CD4-positive, alpha-beta T cell treated with Interleukin-6 for 4 hours (primary cell): ENCODE measurements at places on chromosomes 11 and 22.
A peak's percentile ranks its signal among the peaks of the same experiment; 100 is the strongest.

DNA sequence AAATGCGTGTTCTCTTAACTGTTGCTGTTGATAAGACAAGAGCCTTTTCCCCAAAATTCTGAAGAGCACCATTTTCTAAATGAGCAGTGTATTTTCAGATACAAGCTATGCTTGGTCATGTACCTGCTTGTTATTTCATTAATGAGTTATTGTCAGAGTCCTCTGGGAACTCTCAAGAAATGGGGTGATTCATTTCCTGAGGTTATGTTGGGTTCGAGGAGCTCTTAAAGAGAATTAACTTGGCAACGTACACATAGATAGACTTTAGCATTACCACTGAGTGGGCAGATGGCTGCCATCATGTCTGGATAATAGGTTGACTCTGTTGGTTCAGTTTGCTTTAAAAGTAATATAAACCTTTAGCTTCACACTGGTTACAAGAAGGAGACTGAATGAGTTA is 87.9 kb upstream of the SORL1-AS1 start:
- DNase-seq: no peak

- no peak for DNase-seq
Observed at GRCh38 chr11:106957030-106957482, 61.2 kb downstream of the GUCY1A2 start.

DNA sequence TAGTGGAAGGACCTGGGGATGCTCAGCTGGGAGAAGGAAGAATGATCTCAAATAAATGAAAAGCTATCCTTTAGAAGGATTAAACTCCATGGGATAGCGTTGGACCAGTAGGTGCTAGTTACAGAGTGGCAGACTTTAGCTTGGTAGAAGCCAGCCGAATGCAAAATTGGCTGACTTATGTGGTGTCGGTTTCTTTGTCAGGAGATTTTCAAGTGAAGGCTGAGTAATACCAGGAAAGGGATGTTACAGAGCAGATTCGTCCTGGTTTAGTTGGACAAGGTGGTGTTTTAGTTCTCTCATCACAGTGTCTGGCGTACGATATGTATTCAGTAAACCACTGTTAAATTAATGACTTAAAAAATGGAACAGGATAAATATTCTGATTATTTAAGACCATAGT is 26.0 kb downstream of the FDX1 start:
- DNase-seq: no peak

GRCh38 chr11:46498968-46499367 is 94.9 kb downstream of the AMBRA1 start:
- DNase-seq: no peak

- DNase-seq: no peak
Observed at GRCh38 chr11:25981998-25982397, 349.9 kb upstream of the ANO3 start.

DNA sequence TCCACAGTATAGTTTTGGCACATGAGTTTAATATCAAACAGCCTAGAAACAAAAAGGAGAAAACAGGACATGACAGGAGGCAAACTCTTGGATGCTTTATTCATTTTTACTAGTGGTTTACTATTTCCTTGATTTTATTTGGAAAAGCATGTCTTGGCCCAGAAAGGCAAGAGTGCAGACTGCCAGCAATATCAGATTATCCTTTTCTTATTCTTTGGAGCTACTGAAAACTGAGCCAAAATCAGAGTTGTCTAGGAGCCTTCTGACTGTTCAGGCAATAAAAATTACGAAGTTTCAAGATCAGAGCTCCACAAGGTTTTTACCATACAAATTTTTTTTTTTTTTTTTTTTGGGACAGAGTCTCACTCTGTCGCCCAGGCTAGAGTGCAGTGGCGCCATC is 16.0 kb downstream of the CELF1 start:
- no peak for DNase-seq

DNA sequence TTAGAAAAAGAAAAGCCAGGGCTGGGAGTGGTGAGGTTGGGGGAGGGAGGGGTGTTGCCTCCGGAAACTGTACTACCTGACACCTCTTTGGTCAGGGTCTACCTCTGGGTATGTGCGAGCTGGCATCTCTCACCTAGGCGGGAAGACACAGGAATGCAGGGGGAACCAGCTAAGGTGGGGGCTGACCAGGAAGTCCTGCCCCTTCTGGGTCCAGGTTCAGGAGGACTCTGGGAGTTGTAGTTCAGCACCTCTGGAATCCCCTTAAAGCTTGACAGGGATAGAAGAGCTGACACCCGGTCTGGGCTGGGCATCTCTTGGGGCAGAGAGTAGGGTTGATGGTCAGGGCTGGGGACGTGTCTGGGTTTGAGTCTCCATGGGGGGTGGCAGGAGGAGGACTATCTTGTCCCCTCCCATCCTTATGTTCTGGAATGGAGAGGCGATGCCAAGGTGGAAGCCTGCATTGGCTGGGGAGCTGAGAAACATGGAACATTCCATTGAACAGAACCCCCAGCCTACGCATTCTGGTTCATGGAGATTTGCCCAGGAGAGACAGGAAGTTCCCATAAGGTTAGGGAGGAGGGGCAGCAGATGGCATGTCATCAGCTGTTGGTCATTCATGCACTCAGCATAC is 2.1 kb upstream of the KIAA1671 start:
- no peak for DNase-seq

DNA sequence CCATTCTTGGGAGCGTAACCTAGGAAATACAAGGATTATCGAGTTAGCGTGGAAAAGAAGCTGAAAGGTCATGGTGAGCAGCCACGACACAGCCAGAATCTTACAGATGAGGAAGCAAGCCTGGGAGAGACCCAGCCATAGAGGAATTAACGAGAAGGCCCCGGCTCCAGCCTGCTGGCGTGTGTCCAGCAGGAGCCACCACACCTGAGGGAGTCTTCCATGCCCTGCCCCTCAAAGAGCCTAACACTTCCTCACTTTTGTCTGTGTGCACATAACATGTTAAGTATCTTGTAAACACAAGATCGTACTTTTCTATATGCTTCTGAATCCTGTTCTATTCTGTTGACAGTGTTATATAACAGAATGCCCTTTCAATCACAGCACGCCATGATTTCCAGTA is 18.1 kb downstream of the CECR2 start:
- no peak for DNase-seq

DNA sequence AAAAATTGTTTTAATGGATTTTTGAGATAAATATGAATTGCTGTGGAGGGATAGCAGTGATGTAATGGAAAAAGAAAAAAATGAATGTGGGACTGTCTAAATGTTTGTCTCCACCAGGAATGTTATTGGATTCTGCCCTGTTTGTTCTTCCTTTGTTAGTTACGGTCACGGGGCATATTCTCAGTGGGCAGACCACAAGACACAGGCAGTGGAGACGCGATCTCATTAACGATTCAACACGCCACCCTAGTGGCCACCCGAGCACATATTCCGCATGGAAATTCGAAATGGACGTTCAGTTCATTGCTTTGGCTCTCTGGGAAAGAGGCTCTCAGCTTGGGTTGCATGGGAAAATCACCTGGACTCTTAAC is 151.8 kb upstream of the TTC12 start:
- DNase-seq: no peak

GRCh38 chr11:73141309-73142127 is 600 bp downstream of the FCHSD2 start:
- peak; percentile 74 for DNase-seq

DNA sequence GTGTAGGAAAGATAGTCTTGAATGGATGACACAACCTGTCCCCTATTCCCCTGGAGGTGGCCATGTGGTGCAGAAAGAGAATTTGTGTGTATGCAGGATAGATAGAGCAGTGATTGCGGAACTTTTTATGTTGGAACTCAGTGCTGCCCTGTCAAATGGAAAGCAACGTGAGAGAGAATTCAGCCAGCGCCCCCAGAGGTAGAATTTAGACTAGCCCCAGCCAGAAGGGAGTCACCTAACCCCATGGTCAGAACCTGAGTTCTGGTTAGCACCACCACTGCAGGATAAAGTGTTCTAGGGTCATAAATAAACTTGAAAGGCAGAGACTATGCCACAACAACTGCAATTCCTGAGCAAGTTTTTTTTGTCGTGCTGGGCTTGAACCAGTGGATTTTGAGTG is 152.9 kb upstream of the GRIA4 start:
- DNase-seq: no peak

- DNase-seq: no peak
Observed at GRCh38 chr11:28757725-28758515, 649.7 kb downstream of the METTL15 start.

- no peak for DNase-seq
Observed at GRCh38 chr11:75797792-75798191, 17.2 kb upstream of the UVRAG start.

DNA sequence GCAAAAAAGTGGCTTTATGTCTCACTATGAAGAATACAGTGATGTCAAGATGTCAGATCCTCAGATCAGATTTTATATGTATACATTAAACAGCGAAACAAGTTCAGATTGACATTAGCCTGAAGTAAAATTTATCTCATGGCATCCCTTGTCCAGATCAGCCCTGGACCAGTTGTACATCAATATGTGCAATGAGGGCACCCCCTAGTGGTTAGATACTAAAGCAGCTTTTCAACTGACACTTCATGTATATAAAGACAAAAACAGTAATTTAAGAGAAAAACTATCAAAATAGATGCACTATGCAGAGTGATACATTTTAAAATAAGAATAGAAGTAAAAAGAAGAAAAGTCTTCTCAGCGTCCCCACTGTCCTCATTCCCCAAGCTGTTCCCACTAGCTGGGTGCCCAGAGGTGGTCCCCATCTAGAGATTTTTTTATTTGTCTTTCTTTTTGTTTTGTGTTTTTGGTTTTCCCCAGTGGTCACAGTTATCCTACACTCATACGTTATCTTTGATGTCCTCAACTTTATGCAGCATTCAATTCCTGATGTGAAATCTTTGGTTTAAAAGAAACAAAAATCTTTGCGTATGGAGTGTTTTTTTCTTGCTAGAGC is 2193.4 kb upstream of the RAG2 start:
- DNase-seq: no peak

GRCh38 chr11:11215944-11216343 is 137.1 kb downstream of the CSNK2A3 start:
- DNase-seq: no peak

DNA sequence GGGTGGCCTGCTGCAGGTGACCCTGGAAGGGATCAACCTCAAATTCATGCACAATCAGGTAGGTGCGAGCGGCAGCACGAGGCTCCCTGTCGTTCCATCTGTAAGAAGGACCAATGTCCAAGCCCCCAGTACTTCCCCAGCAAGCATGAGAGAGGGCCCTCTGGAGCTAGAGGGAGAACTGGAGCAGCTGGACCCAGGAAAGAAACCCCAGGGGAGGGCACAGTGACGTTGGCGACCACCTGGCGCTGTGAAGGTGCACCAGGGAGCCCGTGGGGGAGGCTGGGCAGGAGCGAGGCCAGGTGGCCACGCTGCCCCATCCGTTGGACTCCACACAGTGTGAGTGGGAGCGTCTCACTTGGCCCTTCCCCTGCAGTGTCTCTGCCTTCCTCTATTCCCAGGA is 28.0 kb downstream of the MYBPC3 start:
- no peak for DNase-seq

GRCh38 chr11:93113824-93114223 is 84.0 kb downstream of the SLC36A4 start:
- DNase-seq: no peak

DNA sequence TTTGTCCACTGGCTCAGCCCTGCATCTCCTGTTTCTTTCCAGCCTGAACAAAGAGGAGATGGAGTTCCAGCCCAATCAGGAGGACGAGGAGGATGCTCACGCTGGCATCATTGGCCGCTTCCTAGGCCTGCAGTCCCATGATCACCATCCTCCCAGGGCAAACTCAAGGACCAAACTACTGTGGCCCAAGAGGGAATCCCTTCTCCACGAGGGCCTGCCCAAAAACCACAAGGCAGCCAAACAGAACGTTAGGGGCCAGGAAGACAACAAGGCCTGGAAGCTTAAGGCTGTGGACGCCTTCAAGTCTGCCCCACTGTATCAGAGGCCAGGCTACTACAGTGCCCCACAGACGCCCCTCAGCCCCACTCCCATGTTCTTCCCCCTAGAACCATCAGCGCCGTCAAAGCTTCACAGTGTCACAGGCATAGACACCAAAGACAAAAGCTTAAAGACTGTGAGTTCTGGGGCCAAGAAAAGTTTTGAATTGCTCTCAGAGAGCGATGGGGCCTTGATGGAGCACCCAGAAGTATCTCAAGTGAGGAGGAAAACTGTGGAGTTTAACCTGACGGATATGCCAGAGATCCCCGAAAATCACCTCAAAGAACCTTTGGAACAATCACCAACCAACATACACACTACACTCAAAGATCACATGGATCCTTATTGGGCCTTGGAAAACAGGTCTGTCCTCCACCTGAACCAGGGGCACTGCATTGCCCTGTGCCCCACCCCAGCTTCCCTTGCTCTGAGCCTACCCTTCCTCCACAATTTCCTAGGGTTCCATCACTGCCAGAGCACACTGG is 5.0 kb downstream of the FTH1 start:
- no peak for DNase-seq

- DNase-seq: no peak
Observed at GRCh38 chr11:70378506-70379134, 19.7 kb upstream of the CTTN start.
